ENCODE measurements at places on chromosomes 12 and 14. TPM values are rescaled to one million over a fixed set of nuclear protein-coding genes. Genes with fewer than 3 reads are reported as not detected.
A peak's percentile ranks its signal among the peaks of the same experiment; 100 is the strongest.

- DNase-seq: no peak
Measured at GRCh38 chr14:31068235-31068634, 42.1 kb upstream of the STRN3 start.

DNA sequence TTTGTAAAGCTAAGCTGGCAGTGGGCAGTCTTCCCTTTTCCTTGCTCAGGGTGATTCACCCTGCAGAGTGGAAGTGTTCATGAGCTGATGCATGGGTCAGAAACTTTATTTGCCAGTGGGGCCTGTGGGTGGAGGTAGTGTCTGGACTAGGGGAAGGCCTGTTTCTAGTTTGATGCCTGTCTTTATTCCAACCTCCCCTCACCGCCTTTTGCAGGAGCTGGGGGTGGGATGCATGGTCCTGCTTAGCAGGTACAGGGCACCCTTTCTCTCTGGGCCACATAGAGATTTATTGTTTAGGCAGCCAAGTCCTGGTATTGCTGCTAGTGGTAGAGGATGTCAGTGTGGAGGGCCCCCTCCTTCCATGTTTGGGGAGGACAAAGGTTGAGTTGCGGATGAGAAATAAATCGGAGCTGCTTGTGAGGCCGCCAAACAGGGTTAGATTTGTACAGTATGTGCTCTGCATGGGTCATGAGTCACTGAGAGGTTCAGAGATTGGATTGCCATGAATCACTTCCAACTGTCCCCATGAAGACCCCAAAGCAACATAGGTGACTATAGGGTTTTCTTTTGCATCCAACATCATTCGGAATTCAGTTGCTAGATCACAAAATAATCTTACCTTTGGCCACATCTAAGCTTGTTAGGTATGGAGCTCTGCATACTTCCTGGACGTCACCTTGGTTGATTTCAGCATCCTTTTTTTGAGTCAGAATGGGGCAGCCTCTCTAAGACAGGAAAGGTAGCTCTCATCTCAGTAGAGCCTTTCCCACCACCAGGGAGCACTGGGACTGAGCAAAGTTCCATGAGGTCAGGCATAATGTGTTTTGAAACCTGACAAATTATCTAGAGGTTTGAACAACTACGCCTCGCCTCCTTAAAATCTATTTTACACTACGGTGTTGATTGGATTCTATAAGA lies 8.8 kb downstream of the SMOC1 start:
- no peak for DNase-seq

DNA sequence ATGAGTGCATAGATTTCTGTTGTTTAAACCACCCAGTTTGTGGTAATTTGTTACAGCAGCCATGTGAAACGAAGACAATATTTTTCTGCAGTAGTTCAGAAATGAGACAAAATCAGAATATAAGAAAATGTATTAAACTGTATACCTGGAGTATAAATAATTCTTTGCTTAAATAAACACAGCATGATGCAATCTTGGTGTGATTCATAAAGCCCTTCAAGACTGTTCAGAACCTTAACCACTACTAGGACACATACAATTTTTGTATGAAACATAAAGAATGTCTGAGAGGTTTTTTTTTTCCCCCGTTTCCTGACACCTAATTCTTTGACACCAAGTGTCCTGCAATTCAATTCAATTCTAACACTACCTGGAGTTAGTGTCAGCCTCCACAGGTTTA lies 10.5 kb downstream of the C12orf75 start:
- no peak for DNase-seq

- peak; percentile 20 for DNase-seq
Measured at GRCh38 chr14:91911474-91912032, 35.9 kb downstream of the FBLN5 start.

- DNase-seq: no peak
Measured at GRCh38 chr14:90731487-90731886, 84.7 kb downstream of the TTC7B start.

DNA sequence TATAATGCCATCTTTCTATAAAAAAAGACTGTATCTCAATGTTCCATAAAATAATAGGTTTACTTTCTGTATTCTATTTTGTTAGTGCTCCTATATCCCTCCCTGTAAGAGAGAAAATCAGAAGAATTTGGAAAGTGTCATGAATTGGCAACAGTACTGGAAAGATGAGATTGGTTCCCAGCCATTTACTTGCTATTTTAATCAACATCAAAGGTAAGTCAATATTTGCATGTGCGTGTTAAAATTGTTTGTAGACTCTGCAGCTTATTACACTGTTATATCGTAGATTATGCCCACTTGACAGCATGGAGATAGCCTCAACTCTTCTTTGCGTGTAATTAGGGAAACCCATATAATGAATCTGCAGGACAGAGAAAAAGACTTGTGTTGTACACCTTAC lies 34.0 kb downstream of the KCNMB4 start:
- DNase-seq: no peak

- DNase-seq: no peak
Measured at GRCh38 chr12:62888454-62889110, 46.4 kb downstream of the PPM1H start.

DNA sequence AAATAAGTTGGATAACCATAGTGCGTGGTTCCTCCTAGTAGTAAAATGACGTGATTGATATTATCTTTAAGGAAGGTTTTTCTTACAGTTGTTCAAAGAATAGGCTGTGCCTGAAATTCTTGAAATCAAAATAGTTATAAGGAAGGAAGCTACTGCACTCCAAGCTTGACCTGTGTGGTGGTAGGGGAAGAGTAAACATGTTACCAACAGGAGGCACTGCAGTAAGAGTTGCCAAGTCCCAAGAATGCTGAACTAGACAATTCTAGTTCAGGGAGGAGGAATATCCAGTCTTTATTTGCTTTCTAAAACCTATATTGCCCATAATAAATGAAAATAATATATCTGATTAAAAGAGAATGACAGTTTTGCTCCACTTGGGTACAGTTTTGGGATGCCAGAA lies 764.5 kb downstream of the TMTC2 start:
- no peak for DNase-seq

The OR4Q2 gene
- polyA plus RNA-seq: not detected

The POTEG gene
- not detected for polyA plus RNA-seq

The AICDA gene
- polyA plus RNA-seq: not detected

The ETFBKMT gene
- 0.21 TPM for polyA plus RNA-seq

Measured in immature natural killer cell (primary cell).